ENCODE measurements at places on chromosomes 16 and 17. TPM values are rescaled to one million over a fixed set of nuclear protein-coding genes. Genes with fewer than 3 reads are reported as not detected.

RNF227 gene
- 3.0 TPM for total RNA-seq

DNA sequence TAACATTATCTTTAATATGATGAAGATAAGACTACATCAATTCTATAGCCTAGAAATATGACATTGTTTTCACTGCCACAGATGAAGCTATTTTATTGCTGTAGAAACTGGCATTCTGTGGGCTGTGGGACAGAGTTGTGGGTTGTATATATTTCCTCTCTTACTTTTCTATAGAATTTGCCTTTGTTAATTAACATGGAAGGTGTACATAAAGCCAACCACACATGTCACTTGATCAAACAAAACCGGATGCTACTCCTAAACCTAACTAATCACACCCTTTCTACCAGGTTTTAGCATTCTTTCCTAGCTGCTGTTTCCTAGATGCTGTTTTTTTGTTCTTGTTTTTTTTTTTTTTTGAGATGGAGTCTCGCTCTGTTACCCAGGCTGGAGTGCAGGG is 81.2 kb upstream of the ATP2A3 start:
- no peaks in the 10 kb centered on the region for H3K27me3 ChIP-seq
- no peak overlapping the region for H3K27ac ChIP-seq
- no peak for DNase-seq
- no peaks in the 10 kb centered on the region for H3K4me1 ChIP-seq

SPNS3 gene
- 0.44 TPM for total RNA-seq

DNA sequence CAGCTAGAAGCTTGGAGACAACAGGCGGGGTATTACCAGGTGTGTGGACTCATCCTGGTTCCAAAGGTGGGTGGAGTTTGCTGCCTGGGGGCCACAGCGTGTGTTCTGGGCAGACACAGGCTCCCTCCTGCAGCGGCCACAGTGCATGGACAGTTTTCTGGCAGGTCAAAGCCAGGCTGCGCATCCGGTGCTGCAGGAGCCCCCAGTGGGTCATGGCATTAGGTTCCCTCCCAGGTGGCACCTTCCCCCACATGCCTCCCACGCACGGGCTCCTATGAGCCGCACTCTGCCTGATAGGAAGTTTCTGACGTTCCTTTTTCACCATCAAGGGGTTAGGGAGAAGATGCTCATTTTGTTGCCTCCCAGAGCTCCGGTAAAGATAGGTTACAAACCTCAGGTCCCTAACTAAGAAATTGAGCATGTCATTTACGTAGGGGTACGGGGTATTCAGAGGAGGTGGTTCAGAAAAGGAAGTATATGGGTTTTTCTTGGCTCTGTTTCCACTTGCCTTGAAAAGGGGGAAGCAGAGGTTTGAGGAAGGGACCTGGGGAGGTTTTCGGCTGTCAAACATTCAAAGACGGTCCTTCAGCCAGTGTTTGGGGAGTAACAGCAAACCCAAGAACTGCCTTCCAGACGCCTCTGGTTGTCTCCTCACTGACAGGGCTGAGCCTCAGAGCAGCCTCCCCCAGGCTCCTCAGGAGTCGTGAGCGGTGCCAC is 32.7 kb upstream of the NAT9 start:
- peak; percentile 40 for DNase-seq
- no peak overlapping the region for H3K4me3 ChIP-seq
- no peaks in the 10 kb centered on the region for H3K27me3 ChIP-seq
- peaks cover 16% of the 10 kb centered on the region for H3K36me3 ChIP-seq

DNA sequence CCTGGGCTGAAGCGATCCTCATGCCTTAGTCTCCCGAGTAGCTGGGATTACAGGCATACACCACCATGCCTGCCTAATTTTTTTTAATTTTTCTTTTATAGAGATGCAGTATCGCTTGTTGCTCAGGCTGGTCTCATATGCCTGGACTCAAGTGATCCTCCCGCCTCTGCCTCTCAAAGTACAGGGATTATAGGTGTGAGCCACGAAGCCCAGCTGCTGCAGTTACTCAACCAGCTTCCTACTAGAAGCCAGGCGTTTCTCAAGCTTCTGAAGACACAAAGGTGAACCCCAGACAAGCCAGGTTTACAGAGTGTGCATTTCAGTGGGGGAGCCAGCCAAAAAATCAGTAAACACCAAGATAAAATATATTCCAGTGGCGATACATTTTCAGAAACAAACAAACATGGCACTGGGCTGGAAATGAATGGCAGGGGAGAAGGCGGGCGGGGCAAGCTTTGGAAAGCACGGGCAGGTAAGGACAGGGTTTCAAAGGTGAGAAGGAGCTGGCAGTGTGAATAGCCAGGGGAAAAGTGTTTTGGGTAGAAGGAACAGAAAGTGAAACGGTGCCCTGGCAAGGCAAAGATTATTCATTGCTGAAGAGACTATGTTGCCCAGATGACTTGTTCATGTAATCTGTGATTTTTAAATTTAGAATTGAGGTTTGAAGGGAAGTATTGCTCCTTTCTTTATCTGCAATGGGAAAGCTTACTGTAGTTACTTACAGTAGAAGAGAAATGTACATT is 471.1 kb downstream of the WWOX start:
- DNase-seq, result no peak
- no peaks in the 10 kb centered on the region for H3K36me3 ChIP-seq
- no peak overlapping the region for H3K27ac ChIP-seq
- H3K4me3 ChIP-seq, result no peak overlapping the region
- peaks cover 2% of the 10 kb centered on the region for H3K4me1 ChIP-seq

DNA sequence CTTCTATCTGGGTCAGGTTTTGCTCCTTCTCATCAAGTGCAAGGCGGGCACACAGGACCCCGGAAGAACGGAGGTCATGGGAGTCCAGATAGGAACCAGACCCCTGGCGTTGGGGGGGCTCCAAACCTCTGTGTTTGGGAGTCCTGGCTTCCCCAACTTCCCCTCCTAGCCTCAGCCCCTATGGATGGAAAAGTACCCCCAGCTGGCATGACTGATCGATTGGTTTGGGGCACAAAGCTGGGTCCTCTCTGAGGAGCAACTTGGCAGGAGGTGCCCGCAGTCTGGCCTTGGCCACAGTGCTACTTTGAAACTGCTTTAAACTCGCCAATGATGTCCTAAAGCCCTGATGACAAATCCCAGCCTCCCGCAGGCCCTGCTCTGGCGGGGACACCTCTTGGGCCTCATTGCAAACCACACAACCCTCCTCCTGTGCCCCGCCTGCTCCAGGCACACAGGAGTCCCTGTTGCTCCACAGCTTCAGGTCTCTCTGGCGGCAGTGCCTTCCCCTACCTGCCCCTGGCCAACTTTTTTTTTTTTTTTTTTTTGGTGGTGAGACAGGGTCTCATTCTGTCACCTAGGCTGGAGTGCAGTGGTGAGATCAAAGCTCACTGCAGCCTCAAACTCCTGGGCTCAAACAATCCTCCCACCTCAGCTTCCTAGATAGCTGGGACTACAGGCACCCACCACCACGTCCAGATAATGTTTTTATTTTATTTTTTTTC is 38.0 kb upstream of the SNN start:
- no peaks in the 10 kb centered on the region for H3K36me3 ChIP-seq
- no peak overlapping the region for H3K4me3 ChIP-seq
- no peak overlapping the region for H3K27ac ChIP-seq
- DNase-seq, result no peak

DNA sequence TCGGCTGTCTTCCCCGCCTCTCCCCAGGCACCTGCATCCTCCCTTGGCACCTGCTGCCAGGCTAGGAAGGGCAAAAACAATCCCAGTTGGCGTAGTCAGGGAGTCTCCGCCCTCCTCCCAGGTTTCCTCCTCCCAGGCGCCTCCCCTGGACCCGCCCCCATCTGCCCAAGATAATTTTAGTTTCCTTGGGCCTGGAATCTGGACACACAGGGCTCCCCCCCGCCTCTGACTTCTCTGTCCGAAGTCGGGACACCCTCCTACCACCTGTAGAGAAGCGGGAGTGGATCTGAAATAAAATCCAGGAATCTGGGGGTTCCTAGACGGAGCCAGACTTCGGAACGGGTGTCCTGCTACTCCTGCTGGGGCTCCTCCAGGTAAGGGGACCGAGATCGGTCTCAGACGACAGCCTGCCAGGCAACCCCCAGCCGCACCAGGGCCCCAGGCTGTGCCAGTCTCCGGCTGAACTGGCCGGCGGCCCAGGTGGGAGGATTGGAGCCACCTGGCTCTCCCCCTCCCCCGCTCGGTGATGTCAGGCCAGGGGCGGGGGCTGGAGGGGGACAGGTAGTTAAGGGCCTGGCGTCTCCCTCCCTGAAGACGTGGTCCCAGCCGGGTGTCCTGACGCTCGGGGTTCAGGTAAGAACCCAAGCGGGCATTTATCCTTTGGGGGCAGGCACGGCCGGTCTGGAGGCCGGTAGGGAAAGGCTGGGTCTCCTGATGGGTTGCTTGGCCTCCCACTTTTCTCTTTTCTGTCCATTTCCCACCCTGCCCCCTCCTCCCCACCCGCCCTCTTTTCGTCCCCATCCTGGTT is at the start of gene GRB7:
GRB7 (plus strand) TSS at position 179 of the 808 bp plus-strand sequence. CDS start 4,364 bp downstream, outside the sequence.
- no peak for DNase-seq
- H3K27me3 ChIP-seq, result peaks cover 79% of the 10 kb centered on the region
- peaks cover 30% of the 10 kb centered on the region for H3K4me1 ChIP-seq
- H3K36me3 ChIP-seq, result no peaks in the 10 kb centered on the region

NPIPA7 gene
- 2.7 TPM for total RNA-seq

TBC1D3E gene
- total RNA-seq, result not detected

SDK2 gene
- total RNA-seq, result 18.8 TPM

NTN1 gene
- total RNA-seq, result 7.7 TPM

SGCA gene
- total RNA-seq, result 265 TPM

DNA sequence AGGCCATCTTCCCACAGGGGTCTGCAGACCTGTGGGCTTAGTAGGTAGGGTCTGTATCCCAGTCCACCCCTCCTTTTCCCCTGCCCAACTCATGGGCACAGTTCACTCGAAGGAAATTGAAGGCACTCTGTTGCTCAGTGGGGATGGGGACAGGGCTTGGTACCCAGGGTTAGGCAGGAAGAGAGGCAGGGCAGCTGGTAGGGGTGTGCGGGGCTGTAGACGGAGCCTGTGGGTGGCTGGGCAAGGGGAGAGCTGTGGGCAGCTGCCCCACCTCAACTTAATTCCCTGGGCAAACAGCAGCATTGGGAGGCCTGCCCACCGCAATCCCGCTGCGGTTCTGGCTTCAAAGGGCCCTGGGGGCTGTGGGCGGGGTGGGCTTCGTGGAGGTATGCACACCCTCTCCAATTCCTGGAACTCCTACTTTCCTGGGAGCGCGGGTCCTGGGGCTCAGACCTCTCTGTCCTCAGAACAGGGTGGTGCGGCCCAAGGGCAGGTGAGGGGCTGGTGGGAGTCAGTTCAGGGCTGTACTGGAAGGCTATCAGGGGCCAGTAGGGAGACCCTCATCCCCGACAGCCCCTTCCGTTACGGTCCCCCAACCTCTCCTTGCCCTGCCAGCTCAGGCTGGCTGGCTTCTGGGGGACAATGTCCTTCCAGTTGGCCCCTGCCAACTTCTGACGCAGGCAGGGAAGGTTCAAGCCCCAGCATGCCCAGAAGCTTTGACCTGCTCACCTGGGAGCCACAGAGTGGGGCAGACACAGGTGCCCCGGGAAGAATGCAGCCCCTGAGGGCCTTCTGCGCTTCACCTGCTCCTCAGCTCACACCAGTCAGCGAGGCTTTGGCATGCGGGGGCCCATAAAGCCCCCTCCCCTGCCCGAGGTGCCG is 9.1 kb downstream of the FOXJ1 start:
- H3K36me3 ChIP-seq, result no peaks in the 10 kb centered on the region
- H3K27me3 ChIP-seq, result peaks cover 73% of the 10 kb centered on the region
- H3K4me3 ChIP-seq, result no peak overlapping the region
- DNase-seq, result no peak

DNA sequence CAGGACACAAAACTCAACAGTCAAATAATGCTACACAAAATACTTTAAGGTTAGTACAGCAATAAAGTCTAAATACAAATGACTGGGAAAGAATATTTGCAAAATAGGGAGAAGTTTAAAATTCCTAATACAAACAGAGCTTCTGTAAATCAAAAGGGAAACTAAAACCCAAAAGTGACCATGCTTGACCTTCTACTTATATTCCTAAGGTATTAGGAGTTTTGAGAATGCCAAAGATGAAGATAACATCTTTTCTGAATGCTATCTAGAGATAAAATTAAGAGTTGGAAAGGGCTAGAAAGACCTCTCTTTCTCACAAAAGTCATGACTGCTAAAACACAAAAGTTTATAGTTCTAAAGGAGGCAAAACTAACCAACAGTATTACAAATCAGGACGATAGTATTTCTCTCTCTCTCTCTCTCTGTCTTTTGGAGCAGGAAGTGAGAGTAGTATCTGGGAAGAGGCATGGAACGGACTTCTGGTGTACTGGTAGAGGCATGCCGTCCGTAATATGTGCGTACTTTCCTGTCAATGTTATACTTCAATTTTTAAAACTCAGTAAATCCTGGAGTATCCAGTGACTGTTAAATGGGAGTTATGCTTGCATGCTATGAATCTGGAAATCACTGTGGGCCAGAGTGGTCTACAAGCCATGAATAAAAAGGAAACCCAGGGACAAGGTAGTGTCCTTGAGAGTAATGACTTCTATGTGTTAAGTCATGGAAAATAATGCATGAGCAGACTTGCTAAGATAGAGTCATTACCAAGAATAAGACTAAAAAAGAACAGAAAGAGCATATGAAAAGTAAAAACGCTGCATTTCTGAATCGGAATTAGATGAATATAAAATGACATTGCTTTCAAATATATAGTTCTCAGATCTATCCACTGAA is 49.7 kb upstream of the ANKFY1 start:
- H3K4me3 ChIP-seq, result no peak overlapping the region
- peaks cover 9% of the 10 kb centered on the region for H3K4me1 ChIP-seq
- peak; percentile 15 for DNase-seq
- no peak overlapping the region for H3K27ac ChIP-seq
- no peaks in the 10 kb centered on the region for H3K36me3 ChIP-seq

DNA sequence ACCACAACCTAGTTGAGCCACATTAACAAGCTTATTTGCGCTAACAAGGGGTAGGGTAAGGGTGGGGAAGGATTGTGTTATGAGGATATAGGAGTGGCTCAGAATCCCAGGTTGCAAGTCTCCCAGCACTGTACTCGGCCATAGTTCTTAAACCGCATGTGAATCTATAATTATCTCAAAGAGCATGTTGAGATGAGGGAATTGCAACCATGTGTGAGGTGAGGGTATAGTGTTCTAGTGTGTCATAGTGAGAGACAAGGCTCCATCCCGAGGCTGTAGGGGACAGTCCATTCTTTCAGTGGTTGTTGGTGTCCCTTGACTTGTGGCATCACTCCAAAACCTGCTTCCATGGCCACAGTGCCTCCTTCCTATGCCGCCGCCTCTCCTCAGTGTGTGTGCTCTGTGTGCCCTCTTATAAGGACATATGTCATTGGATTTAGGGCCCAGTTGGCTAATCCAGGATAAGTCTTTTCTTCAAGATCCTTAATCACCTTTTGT is 22.7 kb upstream of the ATP5MC1 start:
- H3K27me3 ChIP-seq, result peaks cover 4% of the 10 kb centered on the region
- H3K4me3 ChIP-seq, result no peak overlapping the region
- H3K4me1 ChIP-seq, result peaks cover 10% of the 10 kb centered on the region
- H3K36me3 ChIP-seq, result peaks cover 6% of the 10 kb centered on the region
- DNase-seq, result no peak
- no peak overlapping the region for H3K27ac ChIP-seq

DNA sequence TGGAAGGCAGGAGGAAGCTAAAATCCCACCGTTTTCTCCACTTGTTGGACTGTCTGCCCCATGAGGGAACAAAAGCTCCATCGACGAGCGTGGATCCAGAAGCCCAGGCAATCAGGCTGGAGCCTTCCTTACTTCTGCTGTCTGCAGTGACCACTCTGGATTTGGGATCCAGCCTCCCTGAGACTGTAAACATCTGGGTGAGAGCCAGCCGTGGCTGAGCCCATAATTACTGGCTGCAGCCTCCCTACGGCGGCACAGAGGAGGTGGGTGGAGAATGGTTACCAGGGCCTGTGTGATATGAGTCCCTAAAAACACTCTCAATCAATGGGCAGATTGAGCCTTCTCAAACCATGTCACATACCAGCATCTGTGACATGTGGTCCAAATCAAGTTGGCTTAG is 158.2 kb downstream of the FOXL1 start:
- DNase-seq, result no peak
- no peak overlapping the region for H3K4me3 ChIP-seq
- no peak overlapping the region for H3K27ac ChIP-seq
- H3K36me3 ChIP-seq, result no peaks in the 10 kb centered on the region
- peaks cover 20% of the 10 kb centered on the region for H3K4me1 ChIP-seq

All from muscle of leg (tissue), 16 donors.